Vagina (tissue), 2 donors: ENCODE measurements at places on chromosomes 16 and 17.

- no peak for DNase-seq
These were observed 21.5 kb downstream of the MYO18A start for GRCh38 chr17:29158488-29159275.

DNA sequence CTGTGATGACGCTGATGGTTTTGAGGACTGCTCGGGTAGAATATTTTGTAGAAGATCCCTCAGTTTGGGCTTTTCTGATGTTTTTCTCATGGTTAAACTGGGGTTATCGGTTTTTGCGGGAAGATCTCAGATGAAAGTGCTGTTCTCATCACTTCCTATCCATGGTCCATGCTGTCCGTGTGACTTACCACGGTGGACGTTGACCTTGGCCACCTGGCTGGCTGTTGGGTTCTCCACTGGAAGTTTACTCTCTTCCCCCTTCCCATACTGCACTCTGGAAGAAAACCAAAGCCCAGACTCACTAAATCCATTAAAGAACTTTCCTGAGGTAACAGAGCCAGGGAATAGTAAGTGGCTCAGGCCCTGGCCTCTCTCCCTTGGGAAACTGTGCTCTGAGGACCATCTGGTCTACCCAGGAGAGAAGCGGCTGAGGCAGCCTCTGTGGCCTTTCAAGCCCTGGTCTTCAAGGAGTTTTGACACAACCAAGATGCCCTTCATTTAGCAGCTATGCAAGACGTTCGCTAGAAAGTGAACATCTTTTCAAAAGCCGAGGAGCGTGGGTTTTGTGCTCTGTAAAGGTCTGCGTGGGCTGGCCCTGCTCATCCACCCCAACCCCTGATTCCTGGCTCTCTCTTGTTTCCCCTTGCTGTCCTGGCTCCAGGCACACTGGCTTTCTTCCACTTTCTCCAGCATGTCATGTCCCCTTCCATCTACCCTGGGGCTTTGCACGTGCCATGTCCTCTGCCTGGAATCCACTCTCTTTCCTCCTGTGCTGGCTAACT, 43.1 kb downstream of the IRF8 start:
- DNase-seq = no peak

GRCh38 chr16:51834794-51835193, 683.7 kb upstream of the SALL1 start:
- DNase-seq = no peak

DNA sequence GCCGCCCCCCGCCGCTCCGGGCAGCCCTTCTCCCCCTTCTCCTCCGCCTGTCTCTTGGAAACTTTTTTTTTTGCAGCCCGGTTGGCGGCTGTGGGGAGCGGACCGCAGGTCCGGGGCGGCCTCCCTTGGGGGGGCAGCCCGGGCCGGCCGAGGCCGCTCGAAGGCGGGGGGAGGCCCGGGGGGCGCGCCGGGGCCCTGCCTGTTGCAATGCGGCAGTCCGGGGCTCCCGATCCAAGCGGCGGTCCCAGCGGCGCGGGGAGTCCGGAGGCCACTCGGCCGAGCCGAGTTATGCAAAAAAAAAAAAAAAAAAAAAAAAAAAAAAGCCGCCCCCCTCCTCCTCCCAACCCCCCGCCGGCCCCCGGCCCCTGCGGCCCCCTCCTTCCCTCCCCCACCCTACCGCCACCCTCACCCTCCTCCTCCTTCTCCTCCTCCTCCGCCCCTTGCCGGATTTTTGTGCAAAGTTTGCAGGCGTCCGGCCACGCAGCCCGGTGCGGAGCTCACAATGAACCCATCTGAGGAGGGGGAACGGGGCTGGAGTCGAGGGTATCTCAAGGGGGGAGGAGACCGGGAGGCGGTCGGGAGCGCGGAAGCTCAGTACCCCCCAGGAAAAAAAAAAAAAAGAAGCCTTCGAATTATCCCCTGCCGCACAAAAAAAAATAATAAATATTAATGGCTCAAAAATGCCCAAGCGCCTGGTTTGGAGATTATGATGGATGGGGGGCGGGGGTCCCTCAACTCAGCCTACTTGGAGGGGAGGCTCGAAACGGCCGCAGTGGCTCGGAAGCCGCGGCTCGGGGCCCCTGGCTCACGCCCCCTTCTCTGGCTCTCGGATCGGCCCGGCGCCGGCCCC, at the start of gene ZNF423:
TSS of gene ZNF423 (minus strand) at position 291 of the 850 bp plus-strand sequence. CDS start 338 bp downstream, outside the sequence.
- no peak for DNase-seq

- no peak for DNase-seq
These were observed 539 bp upstream of the CKLF start for GRCh38 chr16:66551788-66552285.

- DNase-seq = no peak
These were observed 1.0 kb downstream of the VEZF1 start for GRCh38 chr17:57986841-57987580.

DNA sequence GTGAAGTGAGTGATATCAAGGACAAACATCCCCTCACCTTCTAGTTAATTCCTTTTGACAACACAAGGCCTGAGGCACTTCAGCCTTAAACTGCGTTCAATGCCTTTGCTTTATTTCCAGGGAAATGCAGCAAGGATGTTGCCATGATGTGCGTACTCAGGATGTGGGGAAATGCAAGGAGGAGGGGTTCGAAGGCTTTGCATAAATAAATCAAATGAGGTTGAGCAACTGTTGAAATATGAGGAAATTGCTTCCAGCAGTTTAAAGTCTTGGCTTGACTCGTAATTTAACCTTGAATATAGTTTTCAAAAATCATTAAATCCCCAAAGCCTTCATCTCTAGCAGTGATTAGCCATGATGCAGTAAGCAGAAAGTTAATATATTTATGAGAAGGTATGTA, 81.8 kb upstream of the CCL2 start:
- DNase-seq = no peak

- no peak for DNase-seq
These were observed 16.4 kb upstream of the RHBDF2 start for GRCh38 chr17:76517638-76518038.

- no peak for DNase-seq
These were observed 6.4 kb downstream of the CASKIN2 start for GRCh38 chr17:75508931-75509361.

GRCh38 chr17:76546556-76547182, 6.8 kb downstream of the PRCD start:
- DNase-seq = no peak

DNA sequence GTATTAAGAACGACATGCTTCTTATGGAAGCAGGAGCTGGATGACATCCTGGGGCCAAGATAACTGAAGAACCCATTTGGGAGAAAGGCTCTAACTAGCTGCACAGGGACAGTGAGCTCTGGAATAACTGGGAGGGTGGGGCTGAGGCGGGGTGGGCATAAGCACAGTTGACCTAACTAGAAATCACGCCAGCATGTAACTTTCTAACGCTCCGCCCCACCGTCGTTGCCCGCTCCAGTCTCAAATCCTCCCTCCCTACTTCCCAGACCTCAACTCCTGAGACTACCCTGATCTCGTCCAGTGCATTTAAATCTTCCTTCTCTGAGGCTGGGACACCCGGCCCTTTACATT, 436 bp downstream of the PHB1 start:
- no peak for DNase-seq

- no peak for DNase-seq
These were observed 2.8 kb upstream of the XAF1 start for GRCh38 chr17:6753006-6753445.

DNA sequence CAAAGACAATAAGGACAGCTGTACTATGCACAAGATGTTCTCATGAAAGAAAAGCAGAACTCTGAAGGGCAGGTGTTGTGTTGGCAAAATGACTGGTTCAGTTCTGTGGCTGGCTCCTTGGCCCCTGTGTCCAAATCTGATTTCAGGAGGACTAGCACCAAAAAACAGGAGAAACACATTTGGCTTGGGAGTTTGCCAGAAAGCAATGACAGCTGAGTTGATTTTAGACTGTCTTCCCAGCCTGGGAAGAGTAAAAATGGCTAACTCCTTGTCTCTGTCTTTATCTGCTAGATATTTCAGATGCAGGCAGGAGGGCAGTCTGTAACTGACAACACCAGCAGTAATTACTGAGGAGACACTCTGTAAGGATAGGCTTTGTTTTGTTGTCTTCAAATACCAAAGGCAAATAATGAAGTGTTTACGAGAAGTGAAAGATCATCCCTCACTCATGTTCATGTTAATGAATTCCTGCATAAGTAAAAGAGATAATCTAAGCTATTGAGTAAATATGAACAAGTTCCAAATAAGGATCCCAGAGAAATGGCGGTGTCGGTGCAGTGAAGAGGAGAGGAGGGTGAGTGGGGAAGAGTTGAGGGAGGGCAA, 989.0 kb downstream of the CDH11 start:
- DNase-seq = no peak

DNA sequence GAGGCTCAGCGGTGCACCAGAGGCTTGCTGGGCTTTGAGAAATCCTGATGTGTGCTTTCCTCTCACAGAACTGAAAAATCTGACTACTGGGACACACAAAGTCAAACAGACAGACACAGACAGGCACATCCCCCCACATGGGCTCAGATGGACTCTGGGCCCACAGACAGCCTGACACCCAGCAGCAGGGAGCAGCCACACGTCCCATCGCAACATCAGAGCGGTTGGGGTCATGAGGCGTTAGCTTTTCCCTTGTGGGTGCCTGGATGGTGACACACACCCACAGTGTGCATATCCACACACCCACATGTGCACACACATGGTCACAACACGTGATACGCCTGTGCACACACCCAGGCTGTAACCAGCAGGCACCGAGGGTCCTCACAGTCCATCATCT, 6.3 kb downstream of the SPNS3 start:
- DNase-seq = no peak

DNA sequence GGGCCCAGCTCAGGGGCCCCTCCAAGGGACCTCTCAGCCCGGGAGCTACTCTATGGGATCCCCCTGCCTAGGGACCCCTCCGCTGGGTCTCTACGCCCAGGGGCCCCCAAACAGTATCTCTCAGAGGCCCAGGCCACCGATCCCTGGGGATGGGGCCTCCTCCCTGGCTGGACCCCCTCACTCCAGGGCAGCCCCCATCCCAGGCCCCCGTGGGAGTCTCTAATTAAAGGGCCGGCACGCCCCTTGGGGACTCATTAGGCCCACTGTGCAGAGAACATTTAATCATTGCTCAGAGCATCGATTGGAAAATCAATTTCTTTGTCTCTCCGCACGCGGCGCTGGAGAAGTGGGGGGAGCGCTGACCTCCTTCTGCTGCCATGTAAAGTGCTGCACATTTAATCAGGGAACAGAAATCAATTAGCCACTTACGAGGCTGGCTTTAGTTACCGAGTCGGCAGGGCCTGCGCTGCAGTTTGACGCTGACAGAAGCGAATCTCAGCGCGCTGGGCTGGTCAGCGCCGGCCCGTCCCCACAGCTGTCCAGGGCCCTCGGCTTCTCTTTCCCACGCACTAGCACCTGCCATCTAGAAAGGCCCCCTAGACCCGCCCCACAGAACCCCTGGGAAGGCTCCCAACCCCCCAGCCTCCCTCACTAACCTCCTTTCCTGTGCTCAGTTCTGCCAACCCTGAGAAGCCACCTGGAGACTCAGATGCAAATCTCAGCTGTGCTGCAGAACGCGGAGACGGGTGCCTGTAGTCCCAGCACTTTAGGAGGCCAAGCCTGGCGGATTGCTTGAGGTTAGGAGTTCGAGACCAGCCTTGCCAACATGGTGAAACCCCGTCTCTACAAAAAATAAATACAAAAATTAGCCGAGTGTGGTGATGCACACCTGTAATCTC, 20.2 kb upstream of the C1QL1 start:
- no peak for DNase-seq

DNA sequence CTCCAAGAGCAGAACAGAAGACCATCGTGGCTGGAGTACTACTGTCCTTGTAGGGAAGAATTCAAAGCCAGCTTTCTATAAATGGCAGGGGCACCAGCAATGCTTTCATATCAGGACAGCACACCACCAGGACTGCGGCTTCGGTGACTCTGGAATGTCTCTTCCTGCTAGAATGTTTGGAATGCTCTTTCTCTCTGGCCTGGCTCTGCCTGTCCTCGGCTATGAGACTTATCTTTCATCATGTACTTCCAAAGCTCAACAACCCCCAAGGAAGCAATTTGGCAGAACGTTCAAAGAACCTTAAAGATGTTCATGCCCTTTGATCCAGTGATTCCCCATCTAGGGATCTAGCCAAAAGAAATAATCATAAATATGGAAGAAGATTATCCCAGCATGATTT, 52.7 kb upstream of the NOG start:
- no peak for DNase-seq

DNA sequence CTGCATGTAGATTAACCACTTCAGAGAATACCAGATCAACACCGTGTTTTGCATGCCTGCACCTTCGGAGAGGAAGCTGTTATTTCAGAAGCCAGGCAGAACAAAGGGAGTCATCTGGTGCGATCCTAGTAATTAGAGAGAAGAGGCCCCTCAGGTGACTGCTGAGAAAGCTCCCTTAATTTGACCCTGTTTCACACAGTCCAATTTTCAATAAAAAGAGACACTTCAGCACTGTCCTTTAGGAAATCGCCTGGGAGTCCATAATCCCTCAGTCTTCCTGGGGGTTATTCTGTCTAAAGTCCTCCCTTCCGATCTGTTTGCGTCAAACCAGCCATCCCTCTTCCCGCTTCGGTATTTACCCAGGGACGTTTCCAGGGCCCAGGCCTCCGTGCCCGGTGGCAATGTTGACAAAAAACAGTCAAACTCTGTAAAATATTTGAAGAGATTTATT, 23.4 kb upstream of the TNRC6C start:
- no peak for DNase-seq

DNA sequence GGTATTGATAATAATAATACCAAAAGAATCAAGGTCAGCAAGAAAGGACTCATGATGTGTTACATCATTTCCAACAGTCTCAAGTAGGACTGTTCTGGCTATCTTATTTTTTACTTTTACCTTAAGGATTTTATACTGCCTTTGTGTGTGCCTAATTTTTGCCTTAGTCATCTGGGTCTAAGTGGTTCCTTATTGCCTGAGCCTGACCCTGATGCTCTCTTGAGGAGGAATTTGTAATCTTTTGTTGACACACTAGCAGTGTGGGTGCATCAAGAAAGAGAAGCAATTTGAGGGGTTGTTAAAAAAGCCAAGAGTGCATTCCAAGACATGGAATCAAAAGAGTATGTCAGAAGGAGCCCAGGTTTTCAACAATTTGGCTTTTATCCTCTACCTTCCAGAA, 59.3 kb downstream of the TMEM100 start:
- no peak for DNase-seq

- no peak for DNase-seq
These were observed 49.6 kb downstream of the PLD6 start for GRCh38 chr17:17156511-17156910.

DNA sequence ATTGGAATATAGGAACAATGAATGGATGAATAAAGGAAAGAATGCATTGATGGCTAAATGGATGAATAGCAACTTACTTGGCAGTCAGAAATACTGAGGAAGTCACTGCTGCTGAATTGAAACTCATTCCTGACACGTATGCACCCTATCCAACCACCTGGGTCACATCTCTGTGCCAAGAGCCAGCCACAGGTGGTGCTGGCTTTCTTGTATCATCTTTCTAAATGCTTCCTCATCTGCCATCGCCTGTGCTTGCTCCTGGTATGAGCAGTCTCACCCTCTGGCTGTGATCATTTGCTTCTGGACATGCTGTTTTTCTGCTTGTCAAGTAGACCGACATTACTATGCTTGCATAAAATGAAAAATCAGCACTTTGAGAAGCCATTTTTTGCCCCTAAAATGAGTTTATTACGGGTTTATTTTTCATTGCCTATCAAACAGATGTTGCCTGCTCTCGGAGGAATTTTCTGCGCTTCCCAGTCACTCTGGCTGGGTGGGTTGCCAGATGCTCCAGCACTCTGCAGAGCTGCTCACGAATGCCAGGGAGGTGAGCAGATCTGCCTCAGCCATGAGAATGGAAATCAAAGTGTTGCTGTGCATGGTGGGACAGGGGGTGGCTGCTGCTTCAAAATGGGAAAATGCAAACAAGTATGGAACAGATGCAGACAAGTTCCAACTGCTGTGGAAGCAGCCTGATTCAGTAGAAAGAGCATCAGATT, 1349.6 kb upstream of the CDH8 start:
- DNase-seq = no peak

- DNase-seq = no peak
These were observed 72.1 kb upstream of the RCVRN start for GRCh38 chr17:9977180-9977575.
